ENCODE measurements at places on chromosomes 7 and 10. TPM values are rescaled to one million over a fixed set of nuclear protein-coding genes. Genes with fewer than 3 reads are reported as not detected.

The TMEM213 gene
- total RNA-seq: not detected

The CCDC3 gene
- 0.20 TPM for total RNA-seq

The VSTM4 gene
- total RNA-seq: not detected

The CADPS2 gene
- not detected for total RNA-seq

The GCK gene
- total RNA-seq: not detected

The FEZF1 gene
- total RNA-seq: not detected

The AQP1 gene
- total RNA-seq: 0.79 TPM

The SDK1 gene
- total RNA-seq: 0.53 TPM

The MPLKIP gene
- 36.0 TPM for total RNA-seq

The UTF1 gene
- total RNA-seq: not detected

The HKDC1 gene
- total RNA-seq: 6.5 TPM

The CUL1 gene
- total RNA-seq: 53.7 TPM

The COMTD1 gene
- 33.8 TPM for total RNA-seq

The CYP2E1 gene
- 2.4 TPM for total RNA-seq

The LMOD2 gene
- not detected for total RNA-seq

The COL13A1 gene
- not detected for total RNA-seq

The FGL2 gene
- 2.5 TPM for total RNA-seq

The HTR5A gene
- total RNA-seq: not detected

The C10orf67 gene
- not detected for total RNA-seq

The CLCN1 gene
- total RNA-seq: not detected

The PDE6C gene
- not detected for total RNA-seq

The H2BK1 gene
- total RNA-seq: 4.0 TPM

The CLRN3 gene
- total RNA-seq: not detected

The OPTN gene
- 94.6 TPM for total RNA-seq

The GNAT3 gene
- total RNA-seq: not detected

The MAGI2 gene
- 0.20 TPM for total RNA-seq

The PDE1C gene
- not detected for total RNA-seq

The LIPJ gene
- total RNA-seq: 0.16 TPM

The PAX2 gene
- not detected for total RNA-seq

The FFAR4 gene
- total RNA-seq: not detected

The CPN1 gene
- not detected for total RNA-seq

The HOXA6 gene
- not detected for total RNA-seq

The ZNF212 gene
- total RNA-seq: 21.6 TPM

The LBX1 gene
- total RNA-seq: not detected

The INMT gene
- 0.14 TPM for total RNA-seq

The AGMO gene
- total RNA-seq: not detected

All from T-cell (primary cell).